Subcutaneous adipose tissue (tissue), 4 donors: ENCODE measurements at places on chromosomes 13 and 19. TPM values are rescaled to one million over a fixed set of nuclear protein-coding genes. Genes with fewer than 3 reads are reported as not detected.

Gene MCEMP1
- 8.5 TPM for total RNA-seq

Gene FFAR1
- total RNA-seq = not detected

Gene COMP
- total RNA-seq = 48.0 TPM

Gene CERS4
- total RNA-seq = 33.9 TPM

Gene FGF22
- total RNA-seq = not detected

Gene FCAR
- total RNA-seq = not detected

Gene WDFY2
- 20.7 TPM for total RNA-seq

Gene IL4I1
- total RNA-seq = not detected

Gene CD37
- 87.4 TPM for total RNA-seq

Gene ZNF587B
- total RNA-seq = 12.6 TPM

Gene SLC1A6
- not detected for total RNA-seq

Gene POLR2I
- total RNA-seq = 35.5 TPM
